ENCODE measurements at places on chromosomes 2 and 18.

GRCh38 chr2:32739664-32740063 is 111.8 kb downstream of the TTC27 start:
- no peak for DNase-seq

DNA sequence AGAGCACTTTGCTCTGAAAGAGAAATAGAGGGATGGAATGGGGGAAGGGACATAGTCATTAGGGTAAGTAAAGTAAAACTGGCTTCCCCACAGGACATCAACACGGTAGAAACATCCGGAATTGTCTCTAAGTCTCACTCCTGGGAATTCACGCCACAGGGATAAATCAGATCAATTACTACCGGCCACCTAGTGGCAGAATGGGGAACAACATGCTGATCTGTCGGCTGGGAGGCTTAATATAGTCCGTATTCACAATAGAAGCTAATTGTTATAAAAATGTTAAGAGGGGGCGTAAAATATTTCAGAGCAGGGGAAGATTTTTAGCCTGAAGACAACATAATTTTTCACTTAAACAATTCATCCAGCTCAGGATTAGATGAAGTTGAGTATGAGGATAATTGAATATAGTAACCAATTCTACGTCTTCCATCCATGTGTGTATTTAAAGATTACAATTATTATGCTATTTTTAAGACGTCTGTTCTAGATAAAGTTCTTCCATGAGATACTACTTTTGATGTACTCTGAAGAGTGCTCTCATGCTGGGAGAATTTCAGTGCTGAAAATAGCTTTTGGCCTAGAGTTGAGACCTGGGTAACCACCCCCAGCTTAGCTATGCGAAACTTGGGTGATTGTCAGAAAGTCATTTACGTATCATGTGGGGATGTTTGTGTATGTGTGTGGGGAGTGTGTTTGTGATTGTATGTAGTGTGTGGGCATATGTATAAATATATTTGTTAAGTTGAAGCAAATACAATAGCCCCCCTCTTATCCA is 65.7 kb downstream of the LRRTM1 start:
- DNase-seq, result no peak

DNA sequence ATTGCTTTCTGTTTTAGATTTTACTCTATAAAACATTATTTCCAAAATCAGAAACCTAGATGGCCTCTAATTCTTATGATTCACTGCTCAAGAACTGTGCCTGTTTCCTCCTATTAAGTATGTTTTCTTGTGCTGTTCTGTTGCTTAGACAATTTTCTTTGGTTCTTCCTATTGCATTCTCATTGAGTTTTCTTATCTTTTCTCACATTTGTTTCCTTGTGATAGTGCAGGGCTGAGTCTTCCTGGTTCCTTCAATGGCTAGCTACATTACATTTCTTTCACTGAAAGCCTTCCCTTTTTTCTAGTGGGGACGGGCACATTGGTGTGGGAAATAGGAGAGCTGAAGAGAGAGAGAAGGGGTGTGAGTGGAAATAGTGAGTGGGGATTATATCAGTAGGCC is 183.4 kb downstream of the CALCRL start:
- DNase-seq, result no peak

DNA sequence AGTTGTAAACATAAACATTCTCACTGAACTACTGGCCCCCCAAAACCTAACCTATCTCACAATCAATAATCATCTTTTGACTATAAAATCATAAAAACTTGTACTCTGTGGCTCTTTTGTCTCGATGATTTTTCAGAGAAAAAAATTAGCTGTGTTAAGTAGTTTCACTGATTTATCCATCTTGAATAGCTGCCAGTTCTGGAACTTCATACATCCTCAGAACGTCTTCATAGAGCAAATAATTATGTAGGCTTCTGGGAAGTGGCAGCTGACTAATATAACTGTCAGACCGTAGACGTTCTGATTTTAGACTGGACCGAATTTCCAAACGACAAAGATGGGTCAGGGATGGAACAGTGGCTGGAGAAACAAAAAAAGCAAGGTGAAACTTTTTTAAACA is 97.3 kb upstream of the CHAC2 start:
- no peak for DNase-seq

DNA sequence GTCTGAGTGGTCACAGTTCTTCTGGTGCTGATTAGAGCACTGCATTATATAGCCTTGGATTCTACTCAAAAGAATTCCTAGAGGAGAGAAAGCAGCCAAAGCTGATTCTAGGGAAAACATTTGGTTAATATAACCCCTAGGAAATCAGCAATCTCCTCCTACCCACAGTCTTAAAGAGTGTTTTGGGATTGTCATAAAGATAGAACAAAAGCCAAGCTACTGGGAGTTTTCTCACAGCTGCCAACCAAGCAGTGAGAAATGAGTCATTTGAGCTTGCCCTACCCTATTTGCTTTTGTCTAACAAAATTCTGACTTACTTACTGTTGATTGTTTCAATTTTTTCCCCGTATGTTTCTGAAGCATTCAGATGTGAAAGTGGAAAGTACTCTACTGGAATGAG is 469.3 kb downstream of the PLCL1 start:
- DNase-seq, result peak; percentile 10

GRCh38 chr18:22493940-22494339 is 76.2 kb upstream of the CTAGE1 start:
- peak; percentile 72 for DNase-seq

DNA sequence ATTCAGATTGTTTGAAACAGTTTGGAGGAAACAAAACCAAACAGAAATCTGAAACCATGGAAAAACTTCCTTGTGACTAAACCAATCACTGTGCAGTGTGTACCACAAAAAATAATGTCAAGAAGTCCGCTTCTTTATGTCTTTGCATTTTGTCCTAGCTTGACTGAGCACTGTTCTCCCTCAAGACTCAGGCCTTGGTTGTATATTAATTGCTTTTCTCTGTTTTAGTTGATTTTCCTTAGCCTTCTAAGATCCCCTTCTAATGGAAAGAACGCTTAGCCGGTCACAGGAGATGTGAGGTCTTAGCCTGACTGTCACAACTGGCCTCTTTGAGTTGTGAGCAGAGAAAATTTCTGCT is 56.6 kb downstream of the LCLAT1 start:
- no peak for DNase-seq

Measured in astrocyte (in vitro differentiated cells and primary cell).